ENCODE measurements at places on chromosomes 6 and 20.
A peak's percentile ranks its signal among the peaks of the same experiment; 100 is the strongest.

GRCh38 chr20:35616465-35617396, 1.1 kb downstream of the SPAG4 start:
- peak; percentile 79 for DNase-seq

DNA sequence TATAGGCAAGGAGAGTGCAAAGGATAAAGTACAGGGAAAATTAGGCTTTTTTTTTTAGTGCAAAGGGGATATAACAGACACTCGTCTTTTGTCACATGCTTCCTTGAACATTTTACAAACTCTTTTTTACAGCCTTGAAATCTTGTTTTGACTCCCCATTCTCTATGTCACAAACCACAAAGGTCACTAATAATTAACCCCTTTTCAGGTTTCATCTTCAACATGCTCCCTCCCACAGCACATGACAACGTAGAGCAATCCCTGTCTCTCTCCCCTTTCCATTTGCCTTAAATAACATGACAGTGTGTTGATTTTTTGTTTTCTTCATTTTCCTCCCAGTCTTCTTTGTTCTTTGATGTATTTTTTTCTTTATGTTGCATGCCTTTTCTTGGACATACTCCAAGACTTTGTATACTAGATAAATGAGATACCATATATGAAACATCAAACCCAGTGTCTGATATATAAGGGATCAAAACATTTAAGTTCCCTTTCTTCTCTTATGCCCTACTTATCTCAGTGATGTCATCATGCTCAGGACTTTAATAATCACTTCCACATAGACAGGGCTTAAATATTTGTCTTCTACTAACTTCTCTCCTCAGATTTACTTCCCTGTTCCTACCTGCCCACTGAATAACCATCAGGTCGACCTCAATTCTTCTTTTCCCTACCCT, 378.7 kb upstream of the HSF2 start:
- DNase-seq = no peak

DNA sequence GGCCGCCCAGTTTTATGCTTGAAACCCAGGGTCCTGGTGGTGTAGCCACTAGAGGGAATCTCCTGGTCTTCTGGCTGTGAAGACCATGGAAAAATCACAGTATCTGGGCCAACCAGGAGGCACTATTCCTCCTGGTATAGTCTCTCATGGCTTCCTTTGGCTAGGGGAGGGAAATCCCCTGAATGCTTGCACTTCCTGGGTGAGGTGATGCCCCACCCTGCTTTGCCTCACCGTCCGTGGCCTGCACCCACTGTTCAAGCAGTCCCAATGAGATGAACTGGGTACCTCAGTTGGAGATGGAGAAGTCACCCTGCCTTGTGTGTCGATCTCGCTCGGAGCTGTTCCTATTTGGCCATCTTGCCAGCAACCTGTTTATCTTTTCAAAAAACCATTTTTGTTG, 10.1 kb upstream of the ZNF337 start:
- no peak for DNase-seq

DNA sequence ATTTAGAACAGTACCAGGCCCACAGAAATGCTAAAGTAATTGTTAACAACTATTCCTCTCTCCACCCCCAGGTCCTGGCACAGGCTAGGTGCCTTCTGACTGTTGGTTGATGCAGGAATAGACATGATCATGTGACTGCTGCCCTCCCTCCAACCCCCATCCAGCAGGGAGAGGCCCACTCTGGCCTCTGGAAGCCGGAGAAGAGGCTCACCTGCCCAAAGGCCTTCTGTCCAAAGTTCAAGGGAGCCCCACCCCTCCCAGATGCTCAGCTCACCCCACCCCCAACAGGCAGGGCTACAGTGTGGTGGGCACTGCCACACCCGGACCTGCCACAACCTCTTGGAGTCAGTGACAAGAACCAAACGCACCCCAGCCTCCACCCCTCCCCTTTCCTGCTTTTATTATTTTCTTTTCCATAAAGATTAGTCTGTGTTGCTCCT, 26.9 kb upstream of the FOXP4 start:
- no peak for DNase-seq

DNA sequence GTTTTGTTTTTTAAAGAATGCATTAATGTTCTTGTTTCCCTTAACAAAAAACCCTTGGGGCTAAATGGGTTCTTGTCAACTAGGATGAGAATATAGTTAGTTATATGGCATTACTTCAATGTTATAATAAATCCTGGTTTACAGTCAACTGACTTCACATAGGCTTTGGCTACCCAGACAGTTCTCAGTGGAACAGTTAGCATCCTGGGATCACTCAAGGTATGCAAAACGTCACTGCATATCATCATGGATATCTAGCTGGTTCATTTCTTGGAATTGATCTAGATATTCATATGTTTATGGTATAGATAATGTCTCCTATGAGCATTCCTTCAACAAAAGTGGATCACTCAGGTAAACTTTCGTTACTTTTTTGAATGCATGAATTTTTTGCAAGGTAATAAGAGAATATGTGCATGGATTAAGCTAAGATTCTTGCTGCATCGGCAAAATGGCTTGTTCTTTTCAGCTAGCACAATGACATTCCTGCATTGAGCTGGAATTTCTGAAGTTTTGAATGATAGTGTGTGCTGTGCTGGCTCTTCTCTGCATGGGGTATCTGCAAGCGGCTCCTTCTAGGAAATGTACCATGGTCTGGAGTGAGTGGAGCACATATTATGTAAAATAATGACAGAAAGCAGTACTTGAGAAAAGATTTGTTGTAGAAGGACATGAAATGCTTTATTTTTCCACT, 138.9 kb downstream of the ADGRG6 start:
- DNase-seq = no peak

- no peak for DNase-seq
Measured at GRCh38 chr6:90818163-90818562, 231.3 kb upstream of the MAP3K7 start.

GRCh38 chr6:113344969-113345368, 512.2 kb upstream of the MARCKS start:
- no peak for DNase-seq

DNA sequence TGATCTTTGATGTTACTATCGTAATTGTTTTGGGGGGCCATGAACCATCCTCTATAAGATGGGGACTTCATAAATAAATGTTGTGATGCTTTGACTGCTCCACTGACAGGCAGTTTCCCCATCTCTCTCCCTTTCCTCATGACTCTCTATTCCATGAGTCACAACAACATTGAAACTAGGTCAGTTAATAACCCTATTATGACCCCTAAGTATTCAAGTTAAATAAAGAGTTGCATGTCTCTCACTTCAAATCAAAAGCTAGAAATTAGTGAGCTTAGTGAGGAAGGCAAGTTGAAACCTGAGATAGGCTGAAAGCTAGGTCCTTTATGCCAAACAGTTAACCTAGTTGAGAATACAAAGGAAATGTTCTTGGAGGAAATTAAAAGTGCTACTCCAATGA, 491.0 kb downstream of the HAO1 start:
- DNase-seq = no peak

DNA sequence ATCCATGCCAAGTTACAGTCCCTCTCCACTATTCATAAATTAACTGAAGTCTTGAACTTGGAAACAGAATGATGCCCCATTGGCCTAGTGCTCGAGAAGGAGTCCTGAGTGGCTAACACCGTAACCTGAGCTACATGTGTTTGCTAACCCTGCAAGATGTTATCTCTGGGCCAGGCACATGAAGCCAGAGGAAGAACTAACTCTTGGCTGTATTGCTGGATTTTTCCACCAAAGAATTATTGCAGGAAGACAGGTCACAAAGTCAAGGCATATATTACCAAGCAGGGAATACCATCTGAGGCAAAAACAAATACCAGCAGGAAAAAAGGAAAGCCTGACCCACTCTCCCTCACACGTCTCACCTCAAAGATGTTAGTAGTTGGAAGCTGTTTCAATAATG, 148.9 kb upstream of the PHACTR1 start:
- no peak for DNase-seq

DNA sequence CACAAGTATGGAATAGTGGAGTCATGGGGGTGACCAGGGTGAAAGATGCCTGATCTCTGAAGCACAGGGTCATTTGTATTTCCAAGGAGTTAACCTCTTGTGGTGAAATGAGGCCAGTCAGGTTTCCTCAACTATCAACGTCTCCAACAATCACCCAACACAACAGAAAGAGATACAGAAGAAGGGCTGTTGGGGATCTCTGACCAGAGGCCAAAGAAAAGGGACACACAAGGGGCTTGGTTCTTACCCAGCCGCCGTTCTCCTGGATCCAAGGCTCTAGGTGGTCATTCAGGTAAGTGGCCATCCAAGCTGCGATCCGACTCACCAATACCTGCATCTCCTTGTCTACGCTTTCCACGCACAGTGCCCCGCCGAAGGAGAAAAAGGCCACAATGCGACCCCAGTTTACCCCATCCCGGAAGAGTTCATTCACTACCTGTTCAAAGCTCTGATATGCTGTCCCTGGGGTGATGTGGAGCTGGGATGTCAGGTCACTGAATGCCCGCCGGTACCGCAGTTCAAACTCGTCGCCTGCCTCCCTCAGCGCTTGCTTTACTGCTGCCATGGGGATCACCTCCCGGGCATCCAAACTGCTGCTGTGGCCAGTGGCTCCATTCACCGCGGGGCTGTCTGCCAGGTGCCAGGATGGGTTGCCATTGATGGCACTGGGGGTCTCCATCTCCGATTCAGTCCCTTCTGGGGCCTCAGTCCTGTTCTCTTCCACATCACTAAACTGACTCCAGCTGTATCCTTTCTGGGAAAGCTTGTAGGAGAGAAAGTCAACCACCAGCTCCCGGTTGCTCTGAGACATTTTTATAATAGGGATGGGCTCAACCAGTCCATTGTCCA, 1.0 kb downstream of the BCL2L1 start:
- peak; percentile 72 for DNase-seq

DNA sequence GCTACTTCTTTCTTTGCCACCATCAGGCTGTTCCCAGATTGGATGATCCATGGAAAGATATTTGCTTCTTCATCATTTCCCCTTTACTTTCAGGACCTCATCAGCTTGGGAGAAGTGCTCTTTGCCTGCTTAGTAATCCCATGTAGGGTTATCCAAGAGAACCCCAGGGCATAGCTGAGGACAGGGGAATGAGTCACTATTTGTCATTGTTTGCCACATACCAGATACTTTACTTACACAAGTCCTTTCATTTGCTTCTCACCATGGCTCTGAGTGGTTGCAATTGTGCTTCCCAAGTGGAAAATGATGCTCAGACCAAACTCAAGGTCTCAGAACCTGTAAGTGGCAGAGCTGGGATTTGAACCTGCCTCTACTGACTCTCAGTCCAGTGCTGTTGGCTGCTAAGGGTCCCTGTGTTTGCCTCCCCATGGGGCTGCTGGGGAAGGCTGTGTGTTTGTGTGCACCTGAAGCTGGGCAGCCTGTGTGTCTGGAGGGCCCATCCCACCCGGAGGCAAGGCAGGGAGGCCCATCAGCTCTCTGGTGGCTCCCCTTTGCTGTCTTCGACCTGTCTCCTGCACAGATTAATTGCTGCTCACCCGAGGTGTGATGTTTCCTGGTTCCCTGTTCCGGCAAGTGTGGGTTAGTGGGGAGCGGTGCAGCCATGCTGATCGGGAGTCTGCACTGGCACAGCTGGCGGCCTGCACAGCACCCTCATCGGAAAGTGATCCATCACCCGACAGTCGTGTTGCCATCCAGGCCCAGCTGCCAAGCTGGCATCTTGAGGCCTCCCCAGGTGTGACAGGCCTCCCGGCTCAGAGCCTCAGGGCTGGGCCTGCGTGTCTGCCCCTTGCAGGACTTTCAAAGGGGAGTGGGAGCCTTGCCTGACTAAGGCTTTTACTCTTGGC, 228.8 kb downstream of the DHX35 start:
- DNase-seq = no peak

DNA sequence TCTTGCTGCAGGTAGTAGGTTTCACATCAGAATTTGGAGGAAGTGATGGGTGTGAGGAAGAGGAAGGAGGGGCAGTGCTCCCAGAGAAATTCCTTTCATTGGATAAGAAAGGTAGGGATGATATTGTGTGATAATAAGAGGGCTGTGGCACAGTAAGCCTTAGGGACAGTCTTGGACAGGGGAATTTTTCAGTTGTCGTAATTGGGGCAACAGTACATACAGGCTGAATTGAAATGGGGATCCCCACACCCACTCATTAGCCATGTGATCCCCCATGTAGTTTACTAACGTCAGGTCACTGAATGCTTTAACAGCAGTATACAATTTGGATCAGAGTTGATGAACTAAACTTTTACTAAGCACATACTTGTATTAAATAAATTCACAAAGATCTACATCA, 79.4 kb downstream of the FOXO3 start:
- no peak for DNase-seq

GRCh38 chr6:142783499-142783898, 161.5 kb downstream of the HIVEP2 start:
- no peak for DNase-seq

DNA sequence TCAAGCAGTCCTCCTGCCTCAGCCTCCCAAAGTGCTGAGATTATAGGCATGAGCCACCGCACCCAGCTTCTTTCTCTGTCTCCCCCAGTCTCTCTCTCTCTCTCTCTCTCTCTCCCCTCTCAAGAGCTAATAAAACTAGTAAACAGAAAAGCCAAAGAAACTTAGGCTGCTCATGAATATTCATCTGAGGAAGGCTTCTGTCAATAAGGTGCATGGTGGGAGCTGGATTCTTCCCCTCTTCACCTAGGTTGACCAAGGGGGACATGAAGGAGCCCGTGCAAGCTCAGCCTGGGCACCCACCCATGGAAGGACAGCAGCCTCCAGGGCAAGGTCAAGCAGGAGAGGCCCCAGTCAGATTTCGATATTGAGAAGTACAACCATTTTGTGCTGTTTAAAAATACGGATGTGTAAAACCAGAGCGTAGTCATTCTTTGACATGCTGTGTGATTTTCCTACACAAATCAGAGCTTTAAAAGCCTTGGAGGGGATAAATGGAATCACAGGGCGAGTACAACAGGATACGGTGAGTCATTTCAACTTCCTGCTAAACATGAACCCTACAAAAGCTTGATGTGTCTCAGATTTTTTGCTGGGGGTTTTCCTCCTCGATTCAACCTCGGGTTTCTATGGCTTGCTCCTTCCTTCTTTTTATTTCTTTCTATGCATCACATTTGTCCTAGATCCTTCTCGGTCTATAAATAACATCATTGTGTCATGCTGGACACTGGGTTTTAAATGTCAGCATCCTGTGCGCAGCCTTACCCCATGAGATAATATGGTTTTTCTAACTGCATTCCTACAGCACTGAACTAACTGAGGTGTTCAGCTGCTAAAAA, 368.9 kb upstream of the JARID2 start:
- no peak for DNase-seq

DNA sequence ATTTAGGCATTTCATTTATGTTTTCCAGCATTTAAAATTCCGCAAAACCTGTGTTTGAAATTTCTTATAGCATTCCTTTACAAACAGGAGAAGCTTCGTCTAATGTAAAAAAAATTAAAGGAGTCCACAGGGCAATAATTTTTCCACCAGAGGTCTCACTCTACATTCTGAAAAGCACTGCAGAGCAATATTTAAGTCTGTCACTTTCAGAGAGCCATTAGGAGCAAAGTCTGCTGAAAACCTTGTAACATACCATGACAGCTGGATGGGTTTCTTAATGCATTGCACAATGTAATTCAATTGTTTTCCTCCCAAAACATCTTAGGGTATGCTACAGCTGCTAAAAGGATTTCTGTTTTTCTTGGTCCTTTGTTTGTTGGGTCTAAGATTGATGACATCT, 18.0 kb downstream of the BAG2 start:
- DNase-seq = peak; percentile 12

GRCh38 chr6:124882579-124883393, 79.5 kb upstream of the RNF217 start:
- DNase-seq = no peak

Data from NCI-H526 (cell line).